Activated CD8-positive, alpha-beta memory T cell treated with anti-CD3 and anti-CD28 coated beads, Interleukin-2, amount 50 U/mL, for 4 hours (primary cell): ENCODE measurements at places on chromosomes 11 and 22.

DNA sequence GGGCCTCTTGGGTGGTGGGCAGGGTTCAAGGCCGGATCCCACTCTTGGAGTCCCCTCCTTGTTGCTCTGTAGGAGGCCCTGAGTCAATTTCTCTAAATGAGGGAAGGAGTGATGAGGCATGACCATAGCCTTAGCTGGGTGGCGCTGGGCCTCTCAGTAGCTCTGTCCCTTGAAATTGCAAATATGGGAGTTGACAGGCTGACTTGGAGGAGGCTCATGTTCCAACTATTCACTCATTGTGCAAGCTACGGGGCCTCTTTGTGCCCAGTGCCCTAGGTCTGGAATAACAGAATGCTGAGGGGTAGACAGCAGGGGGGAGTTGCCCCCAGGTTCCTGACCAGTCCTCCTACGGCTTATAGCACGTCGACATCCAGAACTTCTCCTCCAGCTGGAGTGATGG, 8.0 kb downstream of the SELENOM start:
- no peak for DNase-seq

DNA sequence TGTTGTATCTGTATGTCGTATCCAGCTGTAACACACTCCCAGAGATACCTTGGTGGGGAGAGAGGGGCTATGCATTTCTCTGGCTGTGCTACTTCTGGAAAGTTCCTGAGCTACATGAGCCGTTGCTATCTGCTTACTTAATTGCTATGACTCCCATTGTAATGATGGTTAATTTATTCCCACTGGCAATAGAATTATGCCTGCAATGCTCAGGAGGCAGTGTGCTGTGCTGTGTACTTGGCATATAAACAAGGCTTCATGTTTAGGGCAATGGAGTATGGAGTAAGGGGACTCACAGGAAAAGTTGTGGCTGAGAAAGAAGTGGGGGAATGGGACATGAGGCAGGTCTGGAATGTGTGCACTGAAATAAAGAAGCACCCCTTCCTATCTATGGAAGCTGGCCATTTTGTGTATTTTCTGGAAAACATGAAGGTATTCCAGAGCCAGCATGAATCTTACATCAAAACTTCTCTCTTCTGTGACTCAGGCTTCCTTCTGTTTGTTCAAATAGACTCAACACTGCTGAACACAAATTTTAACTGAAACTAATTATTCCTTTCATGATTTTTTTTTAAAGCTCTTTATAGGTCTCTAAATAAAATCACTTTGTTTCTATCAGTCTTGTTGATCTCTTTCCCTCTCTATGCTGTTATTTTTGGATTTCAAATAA, 40.6 kb downstream of the CD44 start:
- DNase-seq: no peak

DNA sequence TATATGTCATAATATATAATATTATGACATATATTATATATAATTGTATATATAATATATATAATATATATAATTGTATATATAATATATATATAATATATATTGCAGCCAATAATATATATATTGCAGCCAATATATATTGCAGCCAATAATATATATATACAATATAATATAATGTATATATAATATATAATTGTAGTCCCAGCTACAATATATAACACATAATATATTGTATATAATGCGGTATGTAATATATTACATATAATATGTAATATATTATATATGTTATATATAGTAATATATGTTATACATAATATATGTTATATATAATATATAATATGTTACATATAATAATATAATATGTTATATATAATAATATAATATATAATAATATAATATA, 5.8 kb upstream of the CELF1 start:
- no peak for DNase-seq

DNA sequence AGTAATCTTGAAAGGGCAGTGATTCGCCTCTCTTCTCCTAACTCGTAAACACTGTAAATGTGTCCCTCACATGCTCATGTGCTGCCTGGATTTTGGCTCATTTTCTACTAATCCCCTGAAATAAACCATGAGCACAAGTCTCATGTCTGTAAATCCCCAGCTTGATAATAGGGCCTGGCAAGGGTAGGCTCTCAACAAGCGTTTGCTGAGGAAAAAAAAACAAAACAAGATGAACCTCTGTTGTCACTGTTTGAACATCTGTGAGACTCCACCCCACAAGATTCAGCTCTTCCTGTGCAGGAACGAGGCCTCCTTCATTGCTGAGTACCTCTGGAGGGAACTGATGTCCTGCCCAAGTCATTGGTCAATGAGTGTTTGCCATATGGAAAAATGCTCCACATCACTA, 4.5 kb upstream of the CYB5R2 start:
- no peak for DNase-seq

GRCh38 chr11:83448686-83449085, 162.5 kb upstream of the CCDC90B start:
- no peak for DNase-seq

- DNase-seq: no peak
Observed at GRCh38 chr11:122230385-122230755, 114.4 kb upstream of the BLID start.

DNA sequence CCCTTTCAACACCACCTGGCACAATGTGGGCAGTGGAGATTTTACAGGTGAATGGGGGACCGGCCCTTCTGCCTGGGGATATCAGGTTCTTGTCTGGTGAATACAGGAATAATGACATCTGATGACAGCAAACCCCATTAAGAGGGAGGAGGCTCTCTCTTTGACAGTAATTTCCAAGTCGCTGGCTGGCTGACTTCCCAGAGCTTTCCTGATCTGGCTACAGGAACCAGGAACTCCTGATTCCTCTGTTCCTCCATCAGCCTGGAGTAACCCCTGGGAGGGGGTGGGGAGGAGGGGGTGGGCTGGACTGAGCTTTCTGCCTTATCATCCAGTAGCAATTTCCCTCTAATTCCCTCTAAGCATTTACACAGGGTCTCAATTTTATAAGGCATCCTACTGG, 3.7 kb upstream of the MIEF1 start:
- no peak for DNase-seq

GRCh38 chr22:44407171-44407986, 90.7 kb downstream of the RTL6 start:
- no peak for DNase-seq

- DNase-seq: no peak
Observed at GRCh38 chr11:62458212-62459002, 39.6 kb downstream of the SCGB1A1 start.
